ENCODE measurements at places on chromosomes 3 and 15.

- no peak for DNase-seq
These were observed 13.7 kb upstream of the COL8A1 start for GRCh38 chr3:99624496-99625236.

DNA sequence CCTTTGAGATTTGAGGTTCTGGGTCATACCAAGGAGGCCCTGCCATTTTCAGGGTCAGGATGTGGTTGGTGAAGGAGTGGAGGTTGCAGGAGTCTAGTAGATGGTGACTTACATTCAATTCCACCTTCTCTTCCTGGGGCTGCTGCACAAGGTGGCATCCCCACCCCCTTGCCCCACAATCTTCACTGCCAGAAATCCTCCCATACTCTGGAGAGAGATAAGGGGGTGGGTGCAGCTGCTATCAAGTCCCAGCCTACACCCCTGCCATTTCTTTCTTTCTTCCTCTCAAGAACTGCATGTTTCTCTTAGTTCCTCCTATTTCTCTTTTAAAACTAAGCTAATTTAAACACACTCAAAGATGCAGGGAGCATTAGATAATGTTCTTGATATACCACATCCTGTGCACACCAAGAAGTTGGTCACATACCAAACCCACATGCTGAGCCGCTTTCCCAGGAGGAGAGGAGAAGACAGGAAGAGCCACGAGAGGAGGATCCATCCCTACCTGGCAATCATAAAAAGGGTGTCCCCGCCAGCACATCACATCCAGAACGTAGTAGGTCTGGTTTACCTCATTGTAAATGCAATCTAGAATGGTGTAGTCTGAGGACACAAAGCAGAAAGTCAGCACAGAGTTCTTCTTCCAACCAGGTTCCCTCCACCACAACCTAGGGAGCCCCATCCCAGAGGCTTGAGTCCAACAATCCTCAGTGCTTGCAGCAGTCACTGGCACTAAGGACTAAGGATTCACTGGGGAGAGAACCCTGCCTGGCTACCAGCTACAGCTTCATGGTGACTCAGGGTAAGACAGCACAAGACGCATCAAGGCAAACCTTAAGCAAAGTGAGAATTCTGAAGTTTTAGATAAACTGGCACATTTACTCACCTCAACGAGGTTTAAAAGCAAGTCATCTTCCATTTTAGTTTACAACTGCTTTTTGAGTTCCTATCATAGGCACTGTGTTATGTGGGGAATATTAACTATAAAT, 18.5 kb downstream of the SNUPN start:
- no peak for DNase-seq

GRCh38 chr3:62870321-62870720, 4.9 kb downstream of the CADPS start:
- no peak for DNase-seq

DNA sequence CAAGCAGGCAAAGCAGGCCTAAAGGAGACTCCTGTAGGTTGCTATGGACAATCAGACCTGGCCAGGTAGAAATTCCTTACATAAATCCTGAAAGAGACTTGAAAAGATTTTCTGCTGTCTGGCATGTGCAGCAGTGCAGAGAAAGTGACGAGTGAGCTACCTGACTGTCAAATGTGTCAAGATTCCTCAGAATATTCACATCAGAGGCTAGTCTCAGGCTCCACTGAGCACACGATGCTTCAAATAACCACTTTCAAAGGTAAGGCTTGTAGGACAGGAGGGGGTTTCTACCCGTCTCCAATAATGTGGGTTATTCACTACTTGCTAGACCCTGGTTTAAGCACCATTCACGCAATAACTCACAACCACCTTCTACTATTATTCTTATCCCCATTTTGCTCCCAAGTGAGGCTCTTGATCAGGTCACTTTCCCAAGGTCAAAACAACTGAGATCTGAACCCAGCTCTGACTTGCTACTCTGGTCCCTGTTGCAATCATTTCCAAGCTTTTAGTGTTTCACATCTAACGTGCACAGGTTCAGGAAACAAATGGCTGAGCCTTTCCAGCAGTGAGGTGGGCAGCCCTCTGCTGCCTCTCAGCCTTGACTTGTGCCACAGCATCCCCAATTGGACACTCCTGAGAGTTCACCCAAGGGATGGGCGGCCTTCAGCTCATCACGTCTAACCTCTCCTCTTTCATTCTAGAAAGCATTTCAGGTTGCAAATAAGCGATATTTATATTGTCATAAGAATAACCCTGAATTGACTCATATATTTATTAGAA, 329.9 kb upstream of the WNT5A start:
- DNase-seq, result no peak

DNA sequence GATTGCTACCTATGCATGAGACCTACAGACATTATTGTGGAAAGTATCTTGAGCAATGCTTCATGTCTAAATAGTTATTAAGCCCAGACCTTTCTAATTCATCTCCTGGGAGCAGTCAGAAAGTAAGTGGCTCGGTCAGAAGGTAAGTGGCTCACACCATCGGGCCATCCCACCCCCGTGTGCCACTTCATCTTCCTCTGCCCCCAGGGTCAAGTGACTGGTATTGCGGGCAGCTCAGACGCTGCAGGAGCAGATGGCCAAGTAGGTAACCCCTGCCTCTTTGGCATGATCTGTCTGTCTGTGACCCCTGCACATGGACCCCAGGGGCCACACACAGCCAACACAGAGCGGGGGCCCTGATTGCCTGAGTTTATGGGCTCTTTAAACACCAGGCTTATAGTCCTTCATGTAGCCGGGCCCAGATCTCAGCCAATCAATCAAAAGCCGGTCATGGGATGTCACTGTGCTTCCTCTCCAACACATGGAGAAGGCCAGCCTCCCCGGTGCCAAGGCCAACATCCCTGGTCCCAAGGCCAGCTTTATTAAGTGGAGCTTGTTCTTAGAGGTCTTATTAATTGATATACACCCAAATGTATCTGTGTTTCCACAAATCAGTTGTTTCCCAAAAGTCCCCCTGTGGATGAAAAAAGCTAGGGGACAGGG, 42.9 kb downstream of the LARP6 start:
- DNase-seq, result no peak

- DNase-seq, result no peak
These were observed 152.2 kb upstream of the SLC2A2 start for GRCh38 chr3:171178714-171179113.

- no peak for DNase-seq
These were observed 476.3 kb downstream of the MAGI1 start for GRCh38 chr3:65562447-65562846.

GRCh38 chr3:186696522-186696921, 20.6 kb upstream of the KNG1 start:
- DNase-seq, result no peak

- no peak for DNase-seq
These were observed 66.9 kb downstream of the FOXB1 start for GRCh38 chr15:60070838-60071493.

- DNase-seq, result peak; percentile 27
These were observed 462.2 kb downstream of the NSUN3 start for GRCh38 chr3:94525043-94525442.

- no peak for DNase-seq
These were observed 4.7 kb downstream of the SMAD3 start for GRCh38 chr15:67070150-67070549.

DNA sequence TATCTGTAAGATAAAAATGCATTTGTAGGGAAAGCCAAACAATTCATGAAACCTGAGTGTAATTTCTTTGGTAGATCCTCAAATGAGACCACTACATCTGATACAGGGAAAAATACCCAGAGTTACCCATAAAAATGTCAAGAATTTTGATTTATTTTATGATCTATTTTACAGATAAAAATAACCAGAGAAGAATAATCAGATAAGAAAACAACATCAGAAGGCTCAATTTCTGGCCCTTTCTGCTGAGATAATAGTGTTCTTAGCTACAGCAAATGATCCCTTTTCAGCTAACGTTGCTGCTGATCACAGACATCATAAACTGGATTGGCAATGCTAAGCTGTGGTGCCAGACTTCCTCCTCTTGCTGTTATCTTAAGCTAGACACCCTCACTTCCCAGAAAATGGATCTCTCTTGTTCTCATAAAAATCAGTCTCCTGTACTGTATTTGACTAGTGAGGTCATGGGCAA, 21.3 kb upstream of the TMEM108 start:
- no peak for DNase-seq

- no peak for DNase-seq
These were observed 103.0 kb downstream of the LARS2 start for GRCh38 chr3:45491344-45491743.

DNA sequence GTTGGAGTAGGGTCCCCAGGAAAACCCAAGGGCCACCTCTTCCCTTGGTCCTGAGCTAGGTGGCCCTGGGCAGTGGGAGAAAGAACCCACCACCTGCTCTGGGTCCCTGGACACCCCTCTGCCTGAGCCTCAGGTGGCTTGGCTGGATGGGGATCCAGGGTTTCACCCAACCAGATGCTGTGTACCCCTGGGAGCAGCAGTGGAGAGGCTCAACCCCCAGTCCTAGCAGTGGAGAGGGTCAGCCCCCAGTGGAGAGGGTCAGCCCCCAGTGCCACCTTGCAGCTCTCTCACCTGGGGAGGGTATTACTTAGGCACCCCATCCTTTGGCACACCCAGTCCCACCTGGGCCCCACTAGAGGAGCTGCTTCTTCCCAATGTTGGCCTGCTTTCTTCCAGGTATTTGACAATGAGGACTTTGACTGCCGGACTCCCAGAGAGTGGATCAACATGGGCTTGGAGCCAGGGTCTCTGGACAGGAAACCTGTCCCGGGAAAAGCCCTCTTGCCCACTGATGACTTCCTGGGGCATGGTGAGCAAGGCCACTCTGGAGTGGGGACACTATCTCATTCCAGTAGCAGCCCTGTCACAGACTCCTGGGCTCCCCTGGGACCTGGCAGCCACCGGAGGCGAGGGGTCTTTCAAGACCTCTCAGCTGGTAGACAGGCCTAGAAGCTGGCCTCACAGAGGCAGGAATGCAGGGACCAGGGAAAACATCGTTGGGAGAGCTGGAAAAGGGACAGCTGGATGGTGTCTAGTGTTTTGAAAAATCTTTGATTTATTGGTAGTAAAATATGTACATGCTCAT, 11.6 kb downstream of the DNAH1 start:
- no peak for DNase-seq

DNA sequence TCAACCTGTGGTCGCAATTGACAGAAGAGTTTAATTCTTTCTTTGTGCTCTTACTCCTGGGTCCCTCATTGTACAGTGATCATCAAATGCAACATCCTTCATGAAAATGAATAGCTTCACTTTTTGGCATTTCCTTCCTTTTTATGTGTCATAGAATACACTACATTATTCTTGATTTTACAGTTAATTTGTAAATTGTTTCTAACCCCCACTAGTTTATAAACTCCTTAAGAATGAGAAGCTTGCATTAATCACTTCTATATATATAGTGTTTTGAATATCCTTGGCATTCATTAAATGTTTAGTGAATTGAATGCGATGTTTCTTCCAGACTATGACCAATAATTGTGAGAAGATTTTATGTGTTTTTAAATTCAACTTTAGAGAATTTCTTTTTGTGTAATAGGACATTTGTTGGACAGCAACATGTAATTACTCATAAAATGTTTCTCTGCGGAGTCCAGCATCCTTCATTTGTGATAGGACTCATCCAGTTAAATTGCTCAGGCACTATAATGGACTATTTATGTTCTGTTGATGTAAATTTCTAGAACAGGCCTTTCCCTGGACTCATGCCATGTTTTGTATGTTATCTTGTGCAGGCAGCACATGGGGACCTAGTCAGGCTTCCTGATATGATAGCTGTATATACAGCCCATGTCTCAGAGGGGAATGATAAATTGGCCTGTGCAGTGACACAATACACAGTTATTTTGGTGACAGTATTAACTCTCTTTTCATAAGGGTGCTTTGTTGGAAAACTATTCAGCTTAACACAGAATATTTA, 51.3 kb downstream of the MBNL1 start:
- DNase-seq, result no peak

DNA sequence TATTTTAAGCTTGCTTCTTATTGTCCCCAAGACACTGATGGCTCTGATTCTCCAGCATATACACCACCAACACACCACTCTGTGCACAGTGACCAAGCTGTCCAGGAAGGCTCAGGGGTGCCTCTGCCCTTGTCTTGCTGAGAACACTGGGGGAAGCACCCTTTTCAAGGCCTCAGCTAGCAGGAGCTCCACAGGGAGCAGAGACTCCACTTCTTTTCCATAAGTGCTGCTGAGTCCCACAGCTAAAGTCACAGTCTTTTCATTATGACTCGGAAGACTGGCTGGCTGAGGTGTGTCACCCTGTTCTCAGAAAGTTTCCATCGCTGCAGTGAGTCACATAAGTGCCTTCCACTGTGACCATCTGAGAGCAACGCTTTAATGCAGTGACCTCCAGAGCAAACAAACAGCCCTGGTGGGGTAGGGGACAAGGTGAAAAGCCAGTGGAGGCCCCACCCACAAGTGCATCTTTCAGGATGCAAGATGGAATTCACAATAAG, 226.9 kb upstream of the CHRNA7 start:
- no peak for DNase-seq

DNA sequence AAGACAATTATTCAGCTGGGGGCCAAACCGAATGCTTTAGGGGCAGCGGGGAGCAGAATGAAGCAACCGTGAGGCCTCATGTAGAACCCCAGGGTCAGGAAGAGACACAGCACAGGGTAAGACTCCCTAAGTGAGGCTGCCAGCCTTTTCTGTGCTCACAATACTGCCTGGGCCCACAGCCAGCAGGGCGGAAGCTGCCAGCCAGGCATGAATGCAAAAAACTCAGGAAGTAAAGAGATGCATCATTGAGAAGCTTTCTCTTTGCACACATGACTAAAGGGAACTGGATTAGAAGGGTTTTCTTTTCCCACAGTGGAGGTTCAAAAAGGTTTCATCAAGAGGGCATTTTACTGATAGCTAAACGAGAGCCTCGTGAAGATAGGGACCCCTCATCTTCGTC, 33.3 kb downstream of the CA12 start:
- no peak for DNase-seq

GRCh38 chr3:183782576-183783276, 42.7 kb downstream of the MAP6D1 start:
- no peak for DNase-seq

GRCh38 chr3:139425745-139426400, 36.4 kb upstream of the COPB2 start:
- no peak for DNase-seq

DNA sequence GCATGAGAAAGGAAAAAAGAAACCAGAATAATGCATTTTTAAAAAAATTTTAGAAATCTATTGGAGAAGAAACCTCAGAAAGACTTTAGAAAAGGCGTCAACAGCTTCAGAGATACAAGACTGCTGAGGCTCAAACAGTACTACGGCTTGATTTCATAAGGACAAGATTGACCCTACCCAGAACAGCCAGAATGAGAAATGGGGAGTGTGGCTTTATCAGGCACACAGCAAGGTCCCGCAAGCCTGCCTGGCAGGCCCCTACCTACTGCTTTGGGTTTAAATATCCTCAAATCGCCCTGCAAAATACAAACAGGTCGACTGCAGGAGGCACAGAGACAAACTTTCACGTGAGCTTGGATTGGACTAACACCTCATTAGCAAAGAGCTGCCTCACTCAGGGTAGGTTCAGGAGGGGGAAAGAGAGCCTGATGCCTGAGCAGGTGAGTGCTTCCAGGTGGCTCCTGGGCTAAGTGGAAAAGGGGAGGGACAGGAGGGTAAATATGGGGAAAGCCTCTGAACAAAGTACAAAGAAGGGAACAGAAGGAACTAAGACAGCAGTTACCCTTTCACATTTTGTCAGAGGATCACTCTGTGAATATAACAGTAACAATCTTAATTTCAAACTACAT, 87.5 kb downstream of the RORA start:
- DNase-seq, result no peak

All from D341Med (cell line).